ENCODE measurements at places on chromosomes 13 and 19.

DNA sequence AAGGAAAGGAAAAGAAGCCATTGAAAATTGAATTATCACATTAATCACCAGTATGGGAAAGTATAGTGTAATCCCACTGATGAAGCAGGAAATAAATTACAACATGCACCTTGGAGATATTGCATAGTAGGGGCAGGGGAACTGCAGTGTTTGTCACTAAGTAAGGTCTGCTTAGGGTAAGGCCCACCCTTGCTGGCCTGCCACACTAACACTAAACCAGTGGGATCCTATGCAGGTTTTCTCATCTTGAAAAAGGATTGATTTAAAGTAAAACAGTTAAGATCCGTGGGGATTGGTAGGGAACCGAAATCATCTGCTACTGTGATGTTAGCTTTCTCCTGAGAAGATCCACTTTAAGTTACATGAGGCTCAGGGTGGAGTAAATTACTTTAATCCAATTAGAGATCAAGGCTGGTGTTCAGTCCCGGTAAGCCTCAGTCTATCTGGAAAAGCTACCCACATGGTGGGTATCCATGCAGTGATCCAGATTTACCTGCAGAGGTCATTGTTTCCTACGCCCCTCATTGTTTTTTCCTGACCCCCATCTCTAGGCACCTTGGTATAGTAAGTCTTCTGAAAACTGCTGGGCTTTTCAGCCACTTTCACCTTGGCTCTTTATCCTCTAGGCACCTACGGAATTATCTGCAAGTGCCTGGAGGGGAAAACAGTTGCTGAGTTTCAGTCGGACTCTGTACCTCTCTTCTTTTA lies 1014.9 kb upstream of the ATXN8OS start:
- DNase-seq = no peak

- DNase-seq = no peak
Measured at GRCh38 chr13:30725326-30726085, 9.8 kb upstream of the ALOX5AP start.

- no peak for DNase-seq
Measured at GRCh38 chr19:52542984-52543664, 15.7 kb downstream of the ZNF808 start.

DNA sequence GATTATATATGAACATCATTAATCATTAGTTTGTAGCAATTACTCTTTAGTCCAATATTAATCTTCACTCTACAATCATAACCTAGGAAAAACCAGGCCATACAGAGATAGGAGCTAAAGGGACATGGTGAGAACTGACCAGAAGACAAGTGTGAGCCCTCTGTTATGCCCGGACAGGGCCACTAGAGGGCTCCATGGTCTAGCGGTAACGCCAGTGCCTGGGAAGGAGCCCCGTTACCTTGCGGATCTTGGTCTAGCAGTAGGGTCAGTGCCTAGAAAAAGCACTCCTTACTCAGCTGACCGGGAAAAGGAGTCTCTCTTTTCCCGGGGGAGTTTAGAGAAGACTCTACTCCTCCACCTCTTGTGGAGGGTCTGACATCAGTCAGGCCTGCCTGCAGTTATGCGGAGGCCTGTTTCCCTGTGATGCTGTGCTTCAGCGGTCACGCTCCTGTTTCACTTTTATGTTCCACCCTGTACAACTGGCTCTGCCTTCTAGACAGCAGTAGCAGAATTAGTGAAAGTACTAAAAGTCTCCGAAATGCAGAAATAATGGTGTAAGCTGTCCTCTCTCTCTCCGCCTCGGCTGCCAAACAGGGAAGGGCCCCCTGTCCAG lies 13.8 kb downstream of the OR7D4 start:
- peak; percentile 72 for DNase-seq

GRCh38 chr19:55601084-55601483 lies 996 bp downstream of the ZNF524 start:
- DNase-seq = peak; percentile 53

- DNase-seq = no peak
Measured at GRCh38 chr19:52691215-52691610, 43.6 kb downstream of the ZNF611 start.

GRCh38 chr19:46461537-46461936 lies 9.8 kb downstream of the PNMA8A start:
- no peak for DNase-seq

DNA sequence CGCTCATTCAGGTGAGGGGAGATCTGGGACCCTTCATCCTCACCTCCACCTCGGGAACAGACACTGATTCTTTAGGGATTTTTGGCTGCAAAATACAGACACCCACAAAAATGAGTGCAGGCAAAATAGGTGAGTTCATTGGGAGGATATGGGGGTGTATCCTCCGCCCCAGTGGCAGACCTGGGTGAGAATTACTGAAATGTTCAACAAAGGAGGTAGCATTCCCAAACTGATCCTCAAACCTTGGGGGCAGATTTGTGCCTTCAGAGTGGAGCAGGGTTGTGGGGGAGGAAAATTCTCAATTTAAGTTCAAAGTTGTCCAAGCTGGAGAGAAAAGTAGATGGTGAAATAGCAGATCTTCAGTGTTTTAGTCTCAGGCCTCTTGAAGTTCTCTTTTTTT lies 31.3 kb upstream of the SIN3B start:
- no peak for DNase-seq

DNA sequence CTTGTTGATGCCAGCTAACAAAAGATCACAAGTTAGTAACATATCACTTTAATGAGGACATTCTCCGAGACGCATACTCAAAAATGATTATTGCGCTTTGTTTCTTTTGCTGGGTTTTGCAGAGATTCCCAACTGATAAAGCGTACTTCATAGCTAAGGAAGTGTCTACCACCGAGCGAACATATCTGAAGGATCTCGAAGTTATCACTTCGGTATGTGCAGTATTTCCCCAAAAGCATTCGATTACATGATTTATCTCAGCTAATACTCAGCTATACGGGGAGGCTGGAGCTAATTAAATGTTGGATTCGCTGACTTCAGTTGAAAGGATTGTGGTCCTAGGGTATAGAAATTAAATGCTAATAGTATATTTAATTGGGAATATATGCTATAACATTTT lies 166.3 kb downstream of the STK24 start:
- no peak for DNase-seq

DNA sequence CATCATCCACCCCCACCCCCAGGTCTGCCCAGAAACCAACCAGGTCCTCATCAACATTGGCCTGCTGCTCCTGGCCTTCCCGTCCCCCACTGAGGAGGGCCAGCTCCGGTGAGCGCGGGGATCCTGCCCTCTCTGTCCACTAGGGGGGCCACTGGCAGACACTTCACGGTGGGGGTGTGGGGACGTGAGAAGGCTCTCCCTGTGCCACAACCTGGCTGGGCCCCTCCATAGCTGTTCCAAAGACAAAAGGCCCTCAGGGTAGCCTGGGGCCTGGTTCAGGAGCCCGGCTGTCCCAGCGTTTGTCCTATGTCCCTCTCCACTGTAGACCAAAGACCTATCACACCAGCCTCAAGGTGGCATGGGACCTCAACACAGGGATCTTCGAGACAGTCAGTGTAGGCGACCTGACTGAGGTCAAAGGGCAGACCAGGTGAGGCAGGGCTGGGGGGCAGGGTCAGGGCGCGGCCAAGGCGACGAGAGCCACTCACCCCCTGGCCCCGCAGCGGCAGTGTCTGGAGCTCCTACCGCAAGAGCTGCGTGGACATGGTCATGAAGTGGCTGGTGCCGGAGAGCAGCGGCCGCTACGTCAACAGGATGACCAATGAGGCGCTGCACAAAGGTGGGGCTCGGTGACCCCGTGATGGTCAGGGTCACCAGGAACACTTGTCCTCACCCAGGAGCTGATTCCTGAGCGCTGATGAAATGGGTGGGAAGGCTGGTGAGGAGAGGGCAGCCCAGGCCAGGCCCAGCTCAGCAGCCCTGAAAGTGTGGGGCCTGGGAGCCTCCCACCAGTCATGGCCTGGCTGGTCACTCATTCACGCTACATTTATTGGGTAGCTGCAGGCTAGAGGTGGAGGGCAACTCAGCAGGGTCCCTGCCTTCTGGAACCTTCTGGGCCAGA lies 7.9 kb downstream of the DCAF15 start:
- no peak for DNase-seq

DNA sequence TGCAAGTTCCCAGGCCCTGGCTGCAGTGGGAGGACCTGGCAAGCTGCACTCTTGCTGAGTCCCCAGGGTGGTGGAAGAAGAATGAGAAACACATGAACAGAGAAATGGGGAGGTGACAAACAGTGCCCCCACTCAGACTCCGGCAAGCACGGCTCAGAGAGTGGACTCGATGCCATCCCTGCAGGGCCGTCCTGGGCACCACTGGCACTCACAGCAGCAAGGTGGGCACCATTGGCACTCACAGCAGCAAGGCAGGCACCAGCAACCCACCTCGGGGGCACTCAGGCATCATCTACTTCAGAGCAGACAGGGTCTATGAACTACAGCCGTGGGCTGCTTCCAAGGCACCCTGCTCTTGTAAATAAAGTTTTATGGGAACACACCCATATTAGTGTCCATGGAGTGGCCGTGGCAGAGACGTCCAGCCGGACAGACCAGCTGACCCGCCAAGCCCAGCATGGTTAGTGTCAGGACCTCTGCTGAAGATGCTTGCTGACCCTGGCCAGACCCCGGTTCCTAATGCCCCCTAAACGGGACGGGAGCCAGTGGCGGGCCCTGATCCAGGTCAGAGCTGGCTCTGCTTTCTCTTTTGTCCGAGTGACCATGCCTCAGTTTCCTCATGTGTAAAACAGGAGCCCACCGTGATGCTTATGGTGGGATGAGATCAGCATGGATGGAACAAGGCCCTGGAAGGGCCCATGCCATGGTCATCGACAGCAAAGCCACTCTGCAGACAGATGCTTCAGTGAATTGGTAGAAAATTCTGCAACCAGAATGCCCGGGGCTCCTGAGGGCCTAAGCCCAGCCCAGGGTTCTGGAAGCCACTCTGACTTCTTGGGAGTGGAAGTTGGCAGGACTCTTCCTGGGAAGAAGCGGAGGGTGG lies 2.1 kb upstream of the F10 start:
- DNase-seq = no peak

GRCh38 chr13:35478271-35479037 lies 2.0 kb upstream of the MAB21L1 start:
- no peak for DNase-seq

DNA sequence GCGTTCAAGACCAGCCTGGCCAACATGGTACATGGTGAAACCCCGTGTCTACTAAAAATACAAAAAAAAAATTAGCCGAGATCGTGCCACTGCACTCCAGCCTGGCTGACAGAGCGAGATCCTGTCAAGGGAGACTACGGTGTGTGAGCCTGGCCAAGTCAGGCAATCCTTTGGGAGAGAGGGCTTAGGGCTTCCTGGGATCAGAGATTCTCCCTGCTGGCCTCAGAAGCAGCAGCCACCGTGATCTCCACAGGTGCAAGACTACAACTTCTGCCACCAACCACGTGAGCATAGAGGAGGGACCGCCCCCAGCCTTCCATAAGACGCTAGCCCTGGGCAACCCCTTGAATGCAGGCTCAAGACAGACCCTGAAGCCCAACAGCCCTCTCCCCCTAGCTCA lies 7.6 kb downstream of the MFSD12 start:
- no peak for DNase-seq

DNA sequence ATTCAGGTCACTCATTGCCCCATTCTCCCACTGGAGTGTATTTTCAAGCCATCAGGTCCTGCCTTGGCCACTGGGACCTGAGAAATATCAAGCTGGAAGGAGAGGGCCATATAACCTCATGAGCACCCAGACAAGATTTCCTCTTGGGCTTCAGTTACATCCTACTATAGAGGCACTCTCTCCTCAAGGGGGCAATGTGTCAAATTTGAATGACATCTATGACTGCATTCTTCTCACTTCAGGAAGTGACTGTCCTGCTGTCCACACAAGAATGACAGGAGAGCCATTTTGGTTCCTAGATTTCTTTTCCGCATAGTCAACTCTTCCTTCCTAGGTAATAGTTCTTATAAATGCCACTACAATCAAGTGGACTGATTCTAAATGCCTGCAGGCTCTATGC lies 416.2 kb downstream of the DIAPH3 start:
- DNase-seq = peak; percentile 5

GRCh38 chr19:49590071-49590970 lies 661 bp upstream of the PRR12 start:
- DNase-seq = peak; percentile 92

- DNase-seq = no peak
Measured at GRCh38 chr13:41720839-41721561, 239.9 kb downstream of the VWA8 start.
